HCT116 (cell line): ENCODE measurements at places on chromosomes 7 and 10.

DNA sequence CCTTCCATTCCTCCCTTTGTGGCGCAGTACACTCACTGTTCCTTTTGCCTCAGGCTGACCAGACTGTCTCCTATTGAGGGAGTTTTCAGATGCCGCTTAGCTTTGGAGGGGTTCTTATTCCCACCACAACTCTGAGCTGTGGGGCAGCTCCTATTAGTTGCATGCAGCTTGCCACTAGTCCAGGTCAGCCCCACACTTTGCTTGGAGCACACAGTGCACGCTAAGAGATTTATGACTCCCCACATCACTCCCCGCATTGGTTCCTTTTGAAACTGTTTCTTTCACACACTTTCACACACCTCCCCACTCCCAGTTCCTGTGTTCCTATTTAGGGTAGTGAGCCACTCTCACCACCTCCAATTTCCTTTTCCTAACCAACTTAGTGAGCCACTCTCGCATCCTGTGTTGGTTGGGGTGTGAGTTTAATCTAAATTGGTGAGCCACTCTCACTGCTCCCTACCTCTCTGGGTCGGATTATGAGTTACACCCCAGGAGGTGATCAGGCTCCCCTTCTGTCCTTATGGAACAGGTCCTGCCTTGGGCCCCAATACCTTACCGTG, 10.4 kb upstream of the ZNF485 start:
- no peak for DNase-seq

- no peak for DNase-seq
These were observed 116.1 kb downstream of the INSYN2A start for GRCh38 chr10:127080317-127080716.

GRCh38 chr10:100670828-100671479, 74.4 kb upstream of the PAX2 start:
- DNase-seq = no peak

- no peak for DNase-seq
These were observed 6.6 kb downstream of the YWHAG start for GRCh38 chr7:76352193-76352592.

- DNase-seq = no peak
These were observed 44.3 kb downstream of the NRF1 start for GRCh38 chr7:129655811-129656210.

DNA sequence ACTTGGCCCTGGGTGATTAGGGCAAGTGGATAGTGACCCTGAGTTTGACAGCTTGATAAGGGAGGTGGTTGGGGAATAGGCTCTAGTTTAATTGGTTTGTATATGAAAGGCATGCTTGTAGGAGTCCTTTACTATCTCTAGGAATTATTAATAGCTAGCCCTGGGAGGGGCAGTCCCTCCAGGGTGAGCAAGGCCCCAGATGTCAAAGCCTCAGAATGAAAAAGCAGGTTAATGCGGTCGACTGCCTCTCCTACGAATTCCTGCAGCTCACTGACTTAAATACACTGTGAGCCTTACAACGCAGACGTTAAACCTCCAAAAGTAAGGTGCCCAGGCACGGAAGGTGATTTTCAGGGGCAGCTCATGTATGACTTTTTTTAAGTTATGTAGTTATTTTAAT, 5.2 kb upstream of the BTBD16 start:
- DNase-seq = no peak

- DNase-seq = no peak
These were observed 727 bp downstream of the ATRNL1 start for GRCh38 chr10:115093776-115094408.

DNA sequence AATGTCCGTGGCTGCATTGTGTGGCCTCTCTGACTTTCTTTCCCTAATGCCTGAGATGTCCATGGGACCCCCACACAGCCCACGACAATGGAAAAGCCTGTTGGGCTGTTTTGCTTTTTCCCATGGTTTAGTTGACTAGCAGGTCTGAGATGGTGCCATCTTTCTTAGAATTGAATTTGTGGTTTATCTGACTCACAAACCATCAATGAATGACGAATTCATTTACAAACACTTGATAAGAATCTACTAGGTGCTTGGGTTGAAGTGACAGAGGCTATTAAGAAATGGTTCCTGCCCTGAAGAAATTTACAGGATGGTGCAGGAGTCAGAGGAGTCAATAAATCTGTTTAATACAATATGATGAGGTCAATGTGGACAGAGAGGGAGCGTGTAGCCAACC, 75.4 kb downstream of the OTUD1 start:
- no peak for DNase-seq

GRCh38 chr7:139439375-139439774, 44.1 kb downstream of the KLRG2 start:
- DNase-seq = no peak

- no peak for DNase-seq
These were observed 747.3 kb upstream of the CELF2 start for GRCh38 chr10:10270126-10271050.

DNA sequence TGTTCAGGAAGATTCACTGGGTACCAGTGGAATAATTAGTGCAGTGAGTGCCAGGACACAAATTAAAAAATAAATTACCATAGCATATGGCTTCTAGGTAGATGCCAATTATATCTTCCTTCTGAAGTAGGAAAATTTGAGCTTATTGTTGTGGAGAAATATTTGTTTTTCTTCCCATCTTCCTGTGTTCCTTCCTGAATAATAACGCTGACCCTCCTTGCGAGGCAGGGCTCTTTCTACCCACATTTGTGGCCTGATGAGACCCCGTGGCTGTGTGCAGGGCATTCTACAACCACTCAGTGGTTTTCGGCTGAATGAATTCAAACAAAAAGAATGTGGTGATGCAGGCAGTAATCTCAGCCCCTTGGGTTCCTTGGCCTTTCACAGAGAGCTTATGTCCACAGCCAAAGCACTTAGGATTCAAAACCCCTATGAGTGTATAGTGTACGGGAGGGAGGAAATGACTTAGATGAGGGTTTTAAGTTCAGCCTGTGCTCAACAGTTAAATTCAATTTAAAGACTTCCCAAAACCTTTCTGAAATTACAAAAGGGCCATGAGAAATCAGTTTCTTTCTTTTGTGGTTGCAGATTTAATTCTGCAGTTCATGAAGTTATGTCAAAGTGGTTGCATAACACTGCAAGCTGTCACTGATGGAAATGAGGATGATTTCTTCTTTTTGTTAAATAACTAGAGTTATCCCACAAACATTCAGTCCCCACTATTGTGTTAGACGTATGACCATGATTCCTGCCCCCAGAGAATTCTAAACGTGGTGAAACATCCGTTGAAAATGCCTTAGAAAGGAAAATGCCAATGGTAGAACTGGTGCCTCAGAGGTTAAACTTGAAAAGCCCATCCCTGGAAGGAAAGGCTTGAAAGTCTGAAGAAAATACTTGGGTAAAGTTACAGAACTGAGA, 255.3 kb downstream of the FZD1 start:
- DNase-seq = no peak

DNA sequence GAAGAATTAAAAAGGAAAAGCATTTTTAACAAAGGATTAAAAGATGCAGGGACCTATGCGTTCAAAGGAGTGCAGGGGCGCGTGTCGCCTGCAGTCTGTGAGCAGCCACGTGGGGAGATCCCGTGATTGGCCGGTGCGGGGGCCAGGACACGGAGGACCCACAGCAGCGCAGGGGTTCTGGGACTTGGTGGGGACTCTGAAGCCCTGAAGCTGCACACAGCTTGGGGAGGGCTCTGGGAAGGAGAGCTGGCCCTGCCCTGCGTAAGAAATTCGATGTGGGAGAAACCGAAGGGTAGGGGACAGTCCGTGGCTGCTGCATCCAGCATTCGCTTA, 268.1 kb downstream of the KLF6 start:
- no peak for DNase-seq

DNA sequence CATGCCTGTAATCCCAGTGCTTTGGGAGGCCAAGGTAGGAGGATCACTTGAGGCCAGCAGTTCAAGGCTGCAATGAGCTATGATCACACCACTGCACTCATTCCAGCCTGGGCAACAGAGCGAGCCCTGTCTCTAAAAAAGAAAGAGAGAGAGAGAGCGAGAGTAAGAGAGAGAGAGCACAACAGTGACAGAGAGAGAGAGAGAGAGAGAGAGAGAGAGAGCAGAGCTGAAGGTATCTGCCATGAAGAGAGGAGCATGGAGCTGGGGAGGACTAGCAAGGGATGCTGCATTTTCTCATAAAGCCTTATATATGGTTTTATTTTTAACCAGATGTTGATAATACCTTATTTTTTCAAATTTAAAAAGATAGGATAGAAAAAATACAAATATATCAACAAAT, 84.5 kb upstream of the RNF32 start:
- no peak for DNase-seq

DNA sequence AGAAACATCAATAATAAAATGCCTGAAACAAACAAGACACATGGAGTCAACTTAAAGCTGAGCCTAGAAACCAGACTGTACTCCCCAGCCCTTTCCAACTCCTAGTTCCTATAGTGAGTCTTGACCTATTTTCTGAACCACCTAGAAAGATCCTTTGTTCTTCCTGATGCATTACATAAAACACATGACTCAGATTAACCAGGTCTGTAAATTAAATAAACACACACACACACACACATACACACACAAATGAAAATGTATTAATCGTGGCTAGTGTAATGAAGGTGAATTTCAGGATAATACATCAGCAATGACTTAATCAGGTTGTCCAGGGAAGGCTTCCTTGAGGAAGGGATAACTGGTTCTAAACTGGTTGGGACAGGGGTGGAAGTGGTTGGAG, 104.7 kb downstream of the ST8SIA6 start:
- DNase-seq = peak; percentile 21

DNA sequence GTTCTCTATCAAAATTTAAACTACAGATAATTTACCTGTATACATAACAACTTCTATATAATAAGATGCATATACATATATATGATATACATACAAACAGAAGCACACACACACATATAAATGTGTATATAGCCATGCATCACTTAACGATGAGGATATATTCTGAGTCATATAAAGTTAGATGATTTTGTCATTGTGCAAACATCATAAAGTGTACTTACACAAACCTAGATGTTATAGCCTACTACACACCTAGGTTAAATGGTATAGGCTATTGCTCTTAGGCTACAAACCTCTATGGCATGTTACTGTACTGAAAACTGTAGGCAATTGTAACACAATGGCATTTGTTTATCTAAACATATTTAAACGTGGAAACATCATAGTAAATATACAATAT, 937.6 kb upstream of the KCND2 start:
- DNase-seq = no peak

- DNase-seq = no peak
These were observed 10.2 kb upstream of the C10orf67 start for GRCh38 chr10:23354630-23355279.

- DNase-seq = no peak
These were observed 376 bp downstream of the GNA12 start for GRCh38 chr7:2843711-2844152.

GRCh38 chr7:105480931-105481330, 41.1 kb downstream of the PUS7 start:
- DNase-seq = no peak

GRCh38 chr7:75662579-75663301, 76.0 kb downstream of the HIP1 start:
- DNase-seq = no peak

DNA sequence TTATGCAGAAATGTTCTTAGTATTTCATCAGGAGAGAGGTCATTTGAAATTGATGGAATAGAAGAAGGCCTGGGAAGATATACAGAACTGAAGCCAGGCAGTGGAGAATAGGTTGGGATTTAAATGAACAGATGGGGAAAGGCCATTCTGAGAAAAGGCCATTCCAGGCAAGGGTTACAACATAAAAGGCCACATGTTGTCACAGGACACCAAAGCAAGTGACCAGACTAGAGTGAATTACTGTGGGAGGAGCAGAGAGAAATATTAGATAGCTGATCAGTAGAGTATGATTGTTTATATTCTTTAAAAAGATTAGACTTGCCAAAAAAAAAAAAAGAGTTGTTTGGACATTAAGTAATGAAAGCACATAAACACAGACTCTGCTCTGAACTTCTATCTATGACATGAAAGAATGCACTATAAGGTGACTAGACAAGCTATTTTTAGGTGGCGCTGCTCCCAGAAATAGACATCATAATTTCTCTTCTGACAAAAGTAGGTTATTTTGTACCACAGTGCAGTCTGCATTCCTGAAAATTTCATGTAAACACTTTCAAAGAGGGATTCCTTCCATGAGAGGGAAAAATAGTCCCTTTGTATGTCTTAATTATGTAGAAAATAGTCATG, 55.2 kb upstream of the DKK1 start:
- DNase-seq = no peak

DNA sequence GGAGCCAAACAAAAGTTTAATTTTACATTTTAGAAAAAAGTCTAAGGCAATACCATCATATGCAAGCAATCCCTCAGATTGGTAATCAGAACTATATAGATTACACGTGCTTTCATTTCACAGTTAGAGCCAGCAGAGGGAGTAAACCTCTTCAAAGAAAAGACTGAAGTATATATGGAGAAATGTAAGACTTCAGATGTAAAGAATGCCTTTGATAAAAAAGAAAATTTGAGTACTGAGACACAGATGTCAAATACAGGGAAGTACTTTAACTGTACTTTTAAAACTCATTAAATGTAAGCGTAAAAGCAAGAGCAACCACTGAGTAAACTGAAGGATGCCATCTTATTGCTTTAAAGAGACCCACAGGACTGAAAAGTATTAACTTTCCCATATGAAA, 101.4 kb upstream of the FAM133B start:
- DNase-seq = peak; percentile 52

- DNase-seq = no peak
These were observed 29.1 kb upstream of the FAM20C start for GRCh38 chr7:163298-163695.

- no peak for DNase-seq
These were observed 88.2 kb downstream of the ELMO1 start for GRCh38 chr7:37360484-37360883.

GRCh38 chr10:30151581-30152389, 92.4 kb upstream of the JCAD start:
- peak; percentile 36 for DNase-seq

DNA sequence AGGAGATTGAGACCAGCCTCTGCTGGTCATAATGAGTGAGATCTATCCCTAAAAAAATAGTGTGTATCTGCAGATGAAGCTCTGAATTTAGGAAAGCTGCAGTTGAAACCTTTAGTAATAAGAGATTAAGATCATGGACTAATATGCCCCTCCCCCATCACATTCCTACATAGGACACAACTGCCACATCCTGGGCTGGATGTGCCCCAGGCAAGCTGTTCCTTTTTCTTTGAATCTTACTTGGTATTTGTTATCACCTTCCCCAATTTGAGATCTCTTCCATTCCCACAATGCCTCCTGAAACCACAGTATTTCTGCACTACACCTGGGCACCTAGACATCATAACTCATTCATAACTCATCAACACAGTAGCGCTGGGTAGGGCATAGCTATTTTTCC, 74.1 kb downstream of the DOCK1 start:
- no peak for DNase-seq

- DNase-seq = no peak
These were observed 244.2 kb upstream of the POM121L12 start for GRCh38 chr7:52791176-52791700.

DNA sequence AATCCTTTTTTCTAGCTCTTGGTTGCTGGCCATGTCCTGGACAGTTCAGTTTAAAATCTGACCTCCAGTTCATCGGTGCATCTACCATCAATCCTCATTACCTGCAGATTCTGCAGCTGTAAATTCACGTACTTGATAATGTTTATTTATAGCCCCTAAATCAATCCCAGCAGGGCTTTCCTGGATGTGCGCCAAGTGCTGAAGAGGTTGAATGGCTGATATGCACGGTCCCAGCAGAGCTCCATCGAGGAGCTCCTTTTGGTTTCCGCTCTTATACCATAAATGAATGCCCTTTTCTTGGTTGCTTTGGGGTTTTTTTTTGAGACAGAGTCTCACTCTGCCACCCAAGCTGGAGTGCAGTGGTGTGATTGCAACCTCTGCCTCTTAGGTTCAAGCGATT, 91.2 kb upstream of the CCZ1B start:
- DNase-seq = no peak

- no peak for DNase-seq
These were observed 68.2 kb upstream of the RPA3 start for GRCh38 chr7:7786595-7786994.
